Iris pigment epithelial cell (primary cell): ENCODE measurements at places on chromosomes 16 and 17.

- no peak for DNase-seq
Measured at GRCh38 chr16:72841506-72841905, 206.4 kb downstream of the ZFHX3 start.

DNA sequence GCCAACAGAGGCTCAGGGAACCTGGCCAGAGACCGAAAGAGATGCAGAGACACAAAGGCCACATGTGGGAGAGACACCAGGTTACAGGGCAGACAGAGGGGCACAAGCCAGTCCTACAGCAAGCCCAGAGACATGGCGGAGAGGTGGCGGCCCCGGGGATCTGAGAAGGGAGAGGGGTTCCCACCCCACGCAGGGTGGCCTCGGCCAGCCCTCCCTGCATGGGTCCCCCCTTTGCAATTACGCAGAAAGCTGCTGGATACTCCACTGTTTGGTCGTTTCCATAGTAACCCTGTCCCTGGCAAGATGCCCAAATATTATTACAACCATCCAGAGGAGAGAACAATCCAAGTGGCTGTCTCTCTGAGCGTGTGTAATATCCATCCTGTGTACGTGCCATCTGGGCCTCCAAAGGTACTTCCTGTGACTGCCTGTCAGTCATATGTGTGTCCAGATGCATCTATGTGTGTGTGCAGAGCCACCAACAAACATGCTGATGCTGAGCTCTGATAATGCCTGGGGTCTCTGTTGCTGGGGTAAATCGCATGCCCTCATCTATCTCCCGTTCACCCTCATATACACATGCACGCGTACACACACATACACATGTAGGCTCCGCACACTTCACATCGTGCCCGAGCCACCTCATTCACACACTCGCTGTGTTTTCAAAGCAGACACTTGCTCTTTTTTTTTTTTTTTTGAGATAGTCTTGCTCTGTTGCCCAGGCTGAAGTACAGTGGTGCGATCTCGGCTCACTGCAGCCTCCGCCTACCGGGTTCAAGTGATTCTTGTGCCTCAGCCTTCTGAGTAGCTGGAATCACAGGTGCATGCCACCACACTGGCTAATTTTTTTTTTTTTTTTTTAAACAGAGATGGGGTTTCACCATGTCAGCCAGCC is 5.5 kb downstream of the PCGF2 start:
- peak; percentile 88 for DNase-seq

DNA sequence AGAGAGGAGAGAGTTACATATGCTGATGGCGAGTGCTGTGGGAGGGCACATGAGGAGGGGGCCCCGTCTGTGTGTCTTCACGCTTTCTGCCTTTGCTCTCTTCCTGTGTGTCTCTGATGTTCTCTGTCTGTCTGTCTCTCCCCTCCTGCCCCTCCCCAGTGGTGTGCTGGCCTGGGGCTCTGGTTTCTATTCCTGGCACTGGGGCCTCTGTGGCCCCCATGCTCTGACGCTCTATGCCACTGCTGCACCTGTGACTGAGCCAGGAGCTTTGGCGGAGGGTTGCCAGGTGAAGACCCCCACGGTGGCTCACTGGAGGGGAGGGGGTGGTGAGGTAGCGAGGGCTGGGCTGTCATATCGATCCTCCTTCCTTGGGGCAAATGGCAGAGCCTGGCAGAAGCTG is 24.6 kb upstream of the BRD7 start:
- no peak for DNase-seq

- DNase-seq = no peak
Measured at GRCh38 chr17:40291281-40291664, 3.6 kb downstream of the CDC6 start.

GRCh38 chr17:4788159-4788806 is 481 bp upstream of the GLTPD2 start:
- no peak for DNase-seq

DNA sequence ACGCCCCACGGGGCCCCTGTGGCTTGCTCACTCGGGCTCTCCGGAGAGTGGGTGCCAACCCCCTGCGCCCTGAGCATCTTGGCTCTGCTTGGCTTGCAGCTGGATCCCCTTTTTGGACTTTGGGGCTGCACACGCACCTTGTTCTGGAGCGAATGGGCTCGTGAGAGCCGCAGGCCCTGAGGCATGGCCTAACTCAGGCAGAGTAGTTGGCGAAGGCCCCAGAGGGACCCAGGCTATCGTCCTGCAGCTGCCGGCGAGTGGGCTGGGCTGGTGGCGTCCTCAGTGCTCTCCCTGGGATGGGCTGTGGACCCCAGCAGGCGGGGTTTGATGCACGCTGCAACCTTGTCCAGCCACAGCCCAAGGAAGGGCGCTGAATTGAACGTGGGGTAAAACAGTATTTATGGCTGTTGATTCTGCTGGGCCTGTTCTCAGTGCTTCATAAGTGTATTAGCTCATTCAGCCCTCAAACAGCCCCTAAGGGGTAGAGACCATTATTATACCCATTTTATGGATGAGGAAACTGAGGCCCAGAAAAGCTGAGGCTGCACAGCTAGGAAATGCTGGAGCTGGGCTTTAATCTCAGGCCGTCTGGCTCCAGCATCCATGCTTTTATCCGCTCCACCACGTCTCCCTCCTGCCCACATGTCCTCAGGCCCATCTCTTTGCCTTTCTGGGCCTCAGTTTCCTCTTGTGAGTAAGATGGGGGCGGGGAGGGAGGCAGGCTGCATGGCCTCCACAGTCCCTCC is 171.2 kb upstream of the CIBAR2 start:
- DNase-seq = no peak

DNA sequence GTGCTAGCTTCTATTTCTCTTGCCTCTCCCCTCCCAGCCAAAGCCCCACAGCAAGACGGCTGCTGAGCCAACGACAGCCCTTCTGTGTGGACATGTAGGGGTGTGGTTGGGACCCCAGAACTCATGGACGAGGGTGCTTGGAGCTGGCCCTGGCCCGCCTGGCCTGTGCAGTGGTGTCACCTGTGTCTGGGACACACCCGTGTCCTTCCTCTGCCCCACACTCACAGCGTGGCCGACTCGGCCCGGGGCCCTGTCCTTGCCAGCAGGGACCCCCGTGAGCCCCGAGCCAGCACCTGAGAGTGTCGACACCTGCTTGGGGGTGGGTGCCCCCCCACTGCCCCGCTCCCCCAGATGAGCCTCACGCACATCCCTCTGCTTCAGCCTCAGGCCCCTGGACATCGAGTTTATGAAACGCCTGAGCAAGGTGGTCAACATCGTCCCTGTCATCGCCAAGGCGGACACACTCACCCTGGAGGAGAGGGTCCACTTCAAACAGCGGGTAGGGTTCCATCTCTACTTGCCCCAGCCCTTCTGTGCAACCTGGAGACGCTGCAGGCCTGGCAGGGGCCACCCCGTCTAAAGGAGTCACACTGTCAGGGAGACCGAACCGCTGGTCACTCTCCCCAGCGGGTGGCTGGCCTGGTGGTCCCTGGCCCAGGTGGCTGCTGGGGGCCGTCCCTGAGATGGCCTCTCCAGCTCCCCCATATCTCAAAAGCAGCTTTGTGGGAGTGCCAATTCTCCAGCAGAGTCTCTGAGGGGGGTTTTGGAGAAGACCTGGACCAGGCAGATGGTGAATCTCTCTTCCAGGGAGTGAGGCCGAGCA is 349.8 kb downstream of the SEC14L1 start:
- DNase-seq = no peak

DNA sequence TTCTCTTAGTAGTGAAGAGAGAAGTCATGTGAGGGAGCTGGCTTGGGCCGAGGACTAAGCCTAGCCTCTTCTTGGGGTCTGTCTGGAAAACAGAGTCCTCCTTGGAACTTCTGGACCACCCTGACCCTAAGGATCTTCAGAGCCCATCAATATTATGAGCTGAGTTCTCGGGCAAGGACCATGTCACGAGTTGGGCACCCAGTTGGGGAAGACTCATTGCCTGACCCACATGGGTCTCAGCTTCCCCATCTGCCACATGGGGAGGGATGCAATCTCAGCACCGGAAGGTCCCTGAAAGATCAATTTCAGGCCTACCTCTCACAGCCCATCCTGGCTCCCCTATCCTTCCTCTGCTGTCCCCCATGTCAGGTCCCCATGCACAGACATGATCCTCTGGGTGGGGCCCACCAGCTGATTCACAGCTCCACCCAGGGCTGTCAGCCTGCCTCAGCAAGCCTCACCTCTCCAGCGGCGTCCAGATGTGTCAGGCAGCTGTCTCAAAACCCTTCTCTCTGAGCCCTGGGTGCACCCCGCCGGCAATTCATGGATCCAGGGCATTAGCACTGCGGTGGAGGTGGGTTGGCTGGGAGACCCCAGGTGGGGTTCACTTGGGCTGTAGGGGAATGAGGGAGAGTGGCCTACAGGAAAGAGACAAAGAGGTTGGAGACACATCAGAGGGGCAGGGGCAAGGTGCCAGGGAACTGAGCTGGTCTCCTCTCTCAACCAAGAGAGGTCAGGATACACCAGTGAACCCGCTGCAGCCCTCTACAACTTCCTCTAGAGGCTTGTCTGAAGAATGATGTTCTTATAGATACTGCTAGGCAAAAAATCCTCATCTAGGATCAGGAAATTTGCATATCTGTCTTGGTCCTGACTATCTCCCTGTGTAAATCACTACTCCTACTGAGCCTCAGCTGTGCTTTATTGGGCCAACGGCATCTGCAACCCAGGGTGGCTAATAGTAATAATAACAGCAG is 1.8 kb downstream of the NLRP1 start:
- DNase-seq = no peak

GRCh38 chr16:84570739-84571403 is 47.0 kb downstream of the COTL1 start:
- DNase-seq = no peak

DNA sequence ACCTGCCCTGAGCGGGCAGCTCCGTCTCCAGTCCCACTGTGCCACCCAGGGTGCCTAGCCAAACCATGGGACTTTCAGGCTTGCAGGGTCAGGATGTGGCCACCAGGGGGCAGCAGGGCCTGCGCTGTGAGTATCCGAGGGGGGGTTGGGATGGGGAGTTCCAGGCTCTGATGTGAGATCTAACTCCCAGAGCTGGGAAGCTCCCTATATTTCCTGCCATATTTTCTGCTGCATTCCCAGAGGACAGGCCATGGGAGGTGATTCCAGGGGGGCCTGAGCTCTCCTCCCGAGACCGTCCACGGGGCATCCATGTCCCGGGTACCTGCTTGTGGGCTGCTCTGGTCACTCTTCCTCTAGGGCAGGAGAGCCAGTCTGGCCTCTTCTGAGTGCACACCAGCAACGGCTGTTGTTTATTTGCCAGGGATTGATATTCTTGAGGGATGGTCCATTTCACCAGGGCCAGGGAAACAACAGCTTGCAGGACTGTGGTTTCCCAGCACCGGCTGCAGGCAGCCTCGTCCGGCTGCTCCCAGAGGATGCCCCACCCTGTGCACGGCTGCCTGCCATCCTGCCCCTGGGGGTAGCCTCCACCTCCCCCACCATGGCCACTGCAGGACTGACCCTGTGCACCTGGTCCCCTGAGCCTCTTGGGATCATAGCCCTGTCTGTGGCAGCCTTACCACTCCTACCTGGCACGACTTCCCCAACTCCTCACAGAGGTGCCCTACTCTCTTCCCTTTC is 1.2 kb downstream of the GPR142 start:
- peak; percentile 40 for DNase-seq

- DNase-seq = no peak
Measured at GRCh38 chr16:77238593-77238992, 39.4 kb downstream of the SYCE1L start.

- DNase-seq = no peak
Measured at GRCh38 chr16:78984887-78985464, 615.6 kb downstream of the MAF start.

- peak; percentile 53 for DNase-seq
Measured at GRCh38 chr16:22948603-22949368, 134.8 kb downstream of the HS3ST2 start.

DNA sequence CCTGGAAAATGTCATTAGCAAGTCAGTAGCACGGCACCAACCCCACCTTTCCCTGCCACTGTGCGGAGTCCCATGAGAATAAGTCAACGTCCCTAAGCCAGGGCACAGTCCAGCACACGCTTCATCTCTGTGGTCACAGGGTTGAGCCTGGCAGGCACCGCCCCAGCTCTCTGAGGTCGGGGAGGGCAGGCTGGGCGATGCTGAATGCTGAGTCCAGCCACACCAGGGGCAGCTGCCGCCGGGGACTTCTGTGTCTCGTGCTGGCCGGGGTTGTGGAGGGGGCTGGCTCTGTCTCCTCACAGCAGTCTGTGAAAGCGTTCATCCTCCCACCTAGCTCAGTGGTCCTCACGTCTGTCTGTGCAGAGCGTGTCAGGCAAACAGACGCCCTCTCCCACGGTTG is 53.2 kb downstream of the BANP start:
- DNase-seq = no peak

DNA sequence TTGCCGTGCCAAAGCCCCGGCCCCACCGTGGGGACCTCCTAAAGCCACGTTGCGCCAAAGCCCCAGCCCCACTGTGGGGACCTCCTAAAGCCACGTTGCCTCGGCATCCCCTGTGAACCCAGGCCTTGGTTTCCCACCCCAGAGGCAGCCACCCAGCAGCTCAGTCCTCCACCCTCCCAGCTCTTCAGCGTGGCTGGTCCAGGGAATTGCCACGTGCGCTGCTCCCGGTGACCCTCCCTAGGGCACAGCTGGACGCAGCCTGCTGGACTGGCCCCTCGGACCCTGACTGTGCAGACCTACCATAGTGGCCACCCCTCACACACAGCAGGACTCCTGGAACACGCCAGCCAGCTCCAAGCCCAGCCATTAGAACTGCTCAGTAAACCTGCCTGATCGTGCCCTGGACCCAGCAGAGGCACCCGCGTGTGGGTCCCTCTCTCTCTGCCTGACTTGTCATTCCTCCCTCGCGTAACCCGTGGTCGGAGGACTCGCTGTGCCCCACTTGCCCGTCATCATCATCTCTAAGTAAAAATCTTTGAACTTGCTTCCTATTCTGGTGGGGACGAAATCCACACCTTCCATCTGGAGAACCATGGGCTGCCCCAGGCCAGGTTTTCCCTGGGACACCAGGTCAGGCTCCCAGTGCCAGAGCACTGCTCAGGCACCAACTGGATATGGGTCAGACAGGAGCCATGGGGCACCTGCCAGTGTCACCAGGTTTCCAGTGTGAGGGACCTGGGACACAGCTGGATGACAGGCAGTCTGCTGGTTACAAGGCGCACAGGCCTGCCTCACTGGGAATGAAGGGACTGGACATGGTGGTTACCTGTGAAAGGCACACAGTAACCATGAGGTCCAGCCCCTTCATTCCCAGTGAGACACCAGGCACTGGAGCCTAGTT is 5.6 kb downstream of the CIAO3 start:
- DNase-seq = no peak

DNA sequence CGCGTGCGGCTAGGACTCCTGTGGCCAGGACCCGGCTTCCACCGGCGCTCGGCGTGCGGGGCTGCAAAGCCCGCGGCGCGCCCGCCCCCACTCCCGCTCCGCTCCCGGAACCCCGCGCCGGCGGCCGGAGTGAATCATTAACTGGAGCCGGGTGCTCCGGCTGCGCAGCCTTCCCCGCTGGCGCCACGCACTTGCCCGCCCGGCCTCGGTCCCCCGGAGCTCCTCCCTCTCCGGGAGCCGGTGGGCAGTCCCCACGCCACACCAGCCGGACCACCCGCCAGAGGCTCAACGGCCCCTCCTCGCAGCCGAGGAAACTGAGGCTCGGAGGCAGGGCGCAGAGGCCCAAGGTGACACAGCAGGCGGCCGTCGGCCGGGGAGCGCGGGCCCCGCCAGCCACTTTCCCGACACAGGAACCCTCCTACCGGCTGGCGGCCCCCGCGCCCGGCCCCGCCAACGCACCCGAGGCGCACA is 580 bp downstream of the BCAR1 start:
- no peak for DNase-seq

- no peak for DNase-seq
Measured at GRCh38 chr16:4318451-4318910, 2.6 kb downstream of the GLIS2 start.
